ENCODE measurements at places on chromosomes 13 and 19. TPM values are rescaled to one million over a fixed set of nuclear protein-coding genes. Genes with fewer than 3 reads are reported as not detected.
A peak's percentile ranks its signal among the peaks of the same experiment; 100 is the strongest.

DNA sequence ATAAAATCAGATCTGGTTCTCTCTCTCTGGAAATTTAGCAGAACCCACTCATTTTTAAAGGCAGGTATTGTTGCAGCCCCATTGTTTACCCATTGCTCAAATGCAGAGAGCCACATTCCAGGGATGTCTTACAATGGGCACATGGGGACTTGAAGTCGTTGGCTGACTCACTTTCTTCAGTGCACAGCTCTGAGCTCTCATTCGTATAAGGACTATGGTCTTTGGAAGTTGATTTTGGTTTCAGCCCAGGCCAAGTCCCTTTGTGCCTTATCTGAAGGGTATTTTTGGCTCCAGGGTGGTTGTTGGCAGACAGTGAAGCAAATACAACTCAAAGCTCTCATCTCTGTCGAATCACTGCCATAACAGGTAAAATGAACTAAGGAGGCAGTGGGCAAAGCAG is 47.3 kb upstream of the CLDN10 start:
- DNase-seq = no peak

DNA sequence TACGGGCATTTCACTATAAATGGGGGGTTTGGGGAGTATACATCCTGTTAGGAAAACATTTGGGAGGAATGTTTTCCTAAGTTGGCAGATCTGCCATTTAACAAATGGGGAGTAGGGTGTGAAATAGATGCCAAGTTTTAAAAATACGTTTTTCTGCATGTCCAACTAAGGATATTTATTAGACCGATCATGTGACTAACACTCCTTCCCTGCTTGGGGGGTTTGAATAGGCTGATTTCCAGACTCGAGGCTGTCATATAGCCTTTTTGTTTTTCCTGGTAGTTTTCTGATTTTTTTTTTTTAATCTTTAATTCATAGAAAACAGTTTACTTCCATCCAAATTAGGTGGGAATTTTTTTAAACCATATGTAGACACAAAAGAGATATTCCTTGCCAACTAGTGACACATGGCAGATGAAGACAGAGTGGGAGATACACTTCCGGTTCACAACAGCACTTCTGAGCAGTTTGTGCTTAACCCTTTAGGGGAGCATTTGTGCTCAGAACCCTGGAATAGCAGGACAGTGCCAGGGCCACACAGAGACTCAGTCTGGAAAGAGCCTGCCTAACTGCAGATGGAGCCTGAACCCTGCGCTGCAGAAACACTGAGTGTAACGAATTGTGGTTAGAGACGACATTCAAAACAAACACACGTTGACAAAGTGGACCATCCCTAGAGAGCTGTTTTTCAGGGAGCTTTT is 5.6 kb upstream of the GATAD2A start:
- no peak for DNase-seq

DNA sequence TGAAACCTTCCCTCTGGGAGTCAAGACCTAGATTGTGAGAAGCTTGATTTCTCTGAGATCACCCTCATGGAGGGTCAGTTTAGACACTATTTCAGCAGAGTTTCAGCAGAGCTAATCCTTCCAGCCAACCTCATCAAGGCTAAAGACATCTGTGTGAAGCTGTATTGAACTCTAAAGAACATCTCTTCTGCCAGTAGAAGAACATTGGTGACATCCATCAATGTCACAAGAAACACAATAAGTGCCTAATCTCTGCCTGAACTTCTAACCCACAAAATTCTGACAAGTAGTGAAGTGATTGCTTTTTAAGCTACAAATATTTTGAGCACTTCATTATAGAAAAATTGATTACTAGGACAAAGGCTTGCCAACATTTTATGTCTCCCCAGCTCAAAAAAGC is 475.8 kb upstream of the PCDH20 start:
- DNase-seq = no peak

DNA sequence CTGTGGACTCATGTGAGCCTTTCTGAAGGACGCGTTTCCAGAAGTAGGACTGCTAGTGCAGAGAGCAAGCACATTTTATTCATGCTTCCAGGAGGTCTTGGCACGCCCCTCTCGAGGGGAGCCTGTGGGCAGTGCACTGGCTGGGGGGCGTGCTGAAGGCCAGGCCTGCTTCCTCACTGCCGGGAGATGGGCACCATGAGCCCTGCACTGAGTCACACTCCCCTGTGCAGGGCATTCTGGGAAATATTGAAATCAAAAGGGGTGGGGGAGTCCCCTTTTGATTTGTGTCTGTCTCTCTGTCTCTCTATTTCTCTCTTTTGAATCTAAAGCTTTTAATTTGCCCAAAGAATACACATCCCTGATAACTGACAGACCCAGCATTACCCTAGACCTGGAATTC is 34.0 kb downstream of the DPF1 start:
- no peak for DNase-seq

DNA sequence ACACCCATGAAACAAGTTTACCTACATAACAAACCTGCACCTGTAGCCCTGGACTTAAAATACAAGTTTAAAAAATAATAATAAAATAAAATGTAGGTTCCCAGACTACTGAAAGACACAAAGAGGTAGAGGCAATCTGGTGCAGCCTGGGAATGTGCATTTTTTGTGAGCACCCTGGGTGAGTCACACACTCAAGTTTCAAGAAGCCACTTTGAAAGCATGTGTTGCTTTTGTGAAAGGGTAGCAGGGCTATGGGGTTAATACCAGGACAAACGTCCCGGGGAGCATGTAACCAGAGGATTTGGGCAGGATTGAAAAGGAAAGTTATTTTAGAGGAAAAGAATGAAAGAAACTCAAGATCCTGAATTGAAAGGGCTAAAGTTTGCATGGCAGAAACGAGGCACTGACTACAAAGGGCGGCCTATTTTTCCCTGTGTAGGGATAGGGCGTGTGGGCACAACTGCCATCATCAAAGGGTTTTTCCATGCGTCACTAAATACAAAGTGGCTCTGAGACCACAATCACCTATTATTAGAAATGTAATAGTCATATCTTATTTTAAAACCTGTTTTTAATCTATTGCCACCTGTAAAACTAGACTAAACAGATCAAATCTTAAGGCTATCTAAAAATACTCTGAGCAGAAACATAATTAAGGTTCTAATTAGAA is 314.9 kb downstream of the COG6 start:
- no peak for DNase-seq

DNA sequence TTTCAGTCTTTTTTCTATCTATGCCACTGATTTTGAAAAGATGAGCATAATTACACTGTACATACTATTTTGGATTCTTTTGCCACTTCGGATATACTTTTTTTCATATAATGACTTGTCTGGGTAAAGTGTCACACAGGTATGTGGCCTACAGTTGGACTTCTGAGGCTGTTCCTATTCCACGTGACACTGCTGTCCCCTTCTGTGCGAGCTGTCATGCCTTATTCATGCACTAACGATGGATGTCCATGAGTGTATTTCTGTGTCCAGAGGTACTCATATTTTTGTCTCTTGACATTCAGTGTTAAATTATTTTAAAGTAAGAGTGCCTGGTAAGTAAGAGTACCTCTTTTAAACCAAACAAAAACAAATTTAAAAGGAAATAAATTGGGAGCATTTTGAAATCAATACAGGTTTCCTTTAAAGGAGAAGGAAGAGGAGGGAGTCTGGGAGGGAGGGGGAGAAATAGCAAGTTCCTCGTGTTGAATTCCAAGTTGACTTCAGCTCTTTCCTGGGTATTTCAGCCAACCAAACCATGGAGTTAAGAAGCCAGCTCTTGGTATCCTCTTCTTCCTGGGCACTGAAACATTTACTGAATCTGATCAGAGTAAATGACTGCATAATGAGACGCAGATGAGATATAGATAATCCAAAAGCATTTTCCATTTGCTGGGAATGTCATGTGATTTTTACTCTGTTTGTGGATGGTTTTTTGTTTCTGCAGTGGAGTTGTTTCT is 61.3 kb downstream of the TNFRSF19 start:
- no peak for DNase-seq

DNA sequence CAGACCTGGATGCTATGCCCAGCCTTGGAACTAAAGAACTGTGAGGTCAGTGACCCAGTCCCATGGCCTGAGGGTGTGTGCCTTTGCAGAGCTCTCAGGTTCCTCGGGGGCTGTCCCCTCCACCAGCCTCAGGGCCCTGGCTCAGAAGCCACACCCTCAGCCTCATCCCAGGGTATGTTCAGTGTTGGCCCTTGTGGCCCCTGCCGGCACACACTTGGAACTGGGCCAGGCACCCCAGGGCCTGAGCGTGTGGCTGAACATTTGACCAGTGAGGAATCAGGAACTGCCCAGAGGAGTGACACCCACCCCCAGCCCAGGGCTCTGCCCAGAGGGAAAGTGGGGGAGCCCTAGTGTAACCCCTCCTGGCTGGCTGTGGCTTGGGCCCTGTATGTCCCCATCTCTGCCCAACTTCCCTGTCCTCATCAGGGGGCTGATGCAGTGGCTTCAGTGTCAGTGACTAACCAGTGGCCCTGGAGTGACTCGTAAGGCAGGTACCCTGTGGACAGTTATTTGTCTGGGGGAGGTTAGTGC is 10.0 kb downstream of the NKPD1 start:
- no peak for DNase-seq

GRCh38 chr19:39179754-39180153 is 17.0 kb upstream of the NCCRP1 start:
- no peak for DNase-seq

DNA sequence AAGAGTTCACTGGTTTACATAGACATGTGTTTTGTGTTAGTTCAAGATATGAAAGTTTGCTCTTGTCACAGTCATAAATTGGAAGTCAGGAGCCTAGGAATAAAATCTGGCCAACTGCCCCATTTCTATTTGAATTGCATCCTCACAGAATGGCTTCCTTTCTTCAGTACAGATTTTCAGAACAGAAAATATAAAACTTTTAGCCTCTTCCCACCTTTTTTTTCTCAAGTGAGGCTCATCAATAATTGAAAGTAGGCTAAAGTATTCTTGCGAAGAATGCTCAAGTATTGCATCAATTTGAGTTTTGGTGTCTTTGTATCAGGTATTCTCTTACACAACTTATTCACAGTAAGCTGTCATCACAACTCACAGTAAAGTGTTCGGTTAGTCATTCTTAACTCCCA is 802.7 kb downstream of the PCDH9 start:
- peak; percentile 46 for DNase-seq

GRCh38 chr13:43156916-43157315 is 133.5 kb downstream of the DNAJC15 start:
- DNase-seq = no peak

DNA sequence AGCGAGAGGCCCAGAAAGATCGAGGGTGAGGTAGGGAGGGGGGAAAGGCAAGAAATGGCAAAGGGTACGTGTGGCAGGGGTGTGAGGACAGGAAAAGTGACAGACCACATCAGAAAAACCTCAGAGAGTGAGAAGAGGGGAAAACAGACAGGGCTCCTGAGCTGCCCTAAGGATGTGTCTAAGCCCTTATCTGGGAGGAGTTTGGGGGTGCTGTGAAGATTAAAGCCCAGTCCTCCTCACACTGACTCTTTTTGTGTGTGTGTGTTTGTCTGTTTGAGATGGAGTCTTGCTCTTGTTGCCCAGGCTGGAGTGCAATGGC is 703 bp upstream of the PTH2 start:
- no peak for DNase-seq

DNA sequence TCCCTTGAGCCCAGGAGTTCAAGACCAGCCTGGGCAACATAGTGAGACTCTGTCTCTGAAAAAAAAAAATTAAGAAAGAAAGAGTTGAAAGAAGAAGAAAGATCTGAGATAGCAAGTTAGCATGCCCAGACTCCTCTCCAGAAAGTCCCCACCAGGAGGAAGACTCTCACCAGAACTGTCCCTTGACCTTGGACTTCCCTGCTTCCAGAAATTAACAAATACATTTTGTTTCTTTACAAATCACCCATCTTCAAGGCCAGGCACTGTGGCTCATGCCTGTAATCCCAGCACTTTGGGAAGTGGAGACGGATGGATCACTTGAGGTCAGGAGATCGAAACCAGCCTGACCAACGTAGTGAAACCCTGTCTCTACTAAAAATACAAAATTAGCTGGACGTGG is 44.3 kb upstream of the KLF2 start:
- DNase-seq = no peak

GRCh38 chr13:98582947-98583346 is 6.0 kb upstream of the STK24 start:
- no peak for DNase-seq

DNA sequence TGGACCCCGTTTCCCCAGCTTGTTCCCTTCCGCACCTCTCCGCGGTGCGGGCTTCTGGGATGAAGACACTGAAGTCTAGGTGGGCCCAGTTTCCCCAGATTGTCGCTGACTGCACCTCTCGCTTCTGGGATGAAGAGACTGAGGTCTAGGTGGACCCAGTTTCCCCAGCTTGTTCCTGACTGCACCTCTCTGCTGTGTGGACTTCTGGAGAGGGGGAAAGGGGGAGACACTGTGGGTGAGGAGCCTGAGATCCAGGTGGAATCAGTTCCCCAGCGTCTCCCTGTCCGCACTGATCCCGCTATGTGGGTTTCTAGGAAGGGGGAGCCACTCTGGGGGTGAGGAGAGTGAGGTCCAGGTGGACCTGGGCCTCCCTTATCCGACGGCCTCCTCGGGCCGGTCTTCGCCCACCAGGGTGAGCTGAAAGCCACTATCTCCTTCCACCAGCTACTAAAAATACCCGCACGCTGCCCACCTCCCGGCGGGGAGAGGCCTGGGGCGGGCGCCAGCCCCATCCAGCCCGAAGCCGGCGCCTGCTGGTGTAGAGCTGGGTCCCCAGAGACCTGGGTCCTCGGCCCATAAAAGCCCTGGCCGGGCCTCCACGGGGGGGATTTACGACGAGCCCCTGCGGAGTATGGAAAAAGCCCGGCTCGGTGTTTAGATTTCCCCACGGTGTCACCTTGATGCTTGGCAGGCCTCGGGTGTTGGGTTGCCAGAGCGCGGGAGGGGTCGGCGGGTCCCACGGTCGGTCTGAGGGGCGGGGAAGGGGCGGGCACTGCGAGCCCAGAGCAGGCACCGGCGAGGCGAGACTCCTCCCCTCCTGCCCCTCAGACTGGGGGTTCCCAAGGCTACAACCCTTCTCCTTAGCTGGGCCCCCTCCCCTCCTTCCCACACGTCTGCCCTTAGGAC is 10.6 kb downstream of the FUT6 start:
- peak; percentile 21 for DNase-seq

- DNase-seq = no peak
Measured at GRCh38 chr13:74560325-74560724, 426.1 kb upstream of the KLF12 start.

- DNase-seq = no peak
Measured at GRCh38 chr19:611481-611868, 21.8 kb downstream of the HCN2 start.

- no peak for DNase-seq
Measured at GRCh38 chr19:19966862-19967261, 66.1 kb downstream of the ZNF93 start.

GRCh38 chr13:74573654-74574053 is 439.4 kb upstream of the KLF12 start:
- DNase-seq = no peak

GRCh38 chr13:19345158-19345557 is 163.5 kb upstream of the TUBA3C start:
- DNase-seq = no peak

NEK5 gene
- 0.63 TPM for polyA plus RNA-seq

NALCN gene
- polyA plus RNA-seq = 0.26 TPM

CFD gene
- not detected for polyA plus RNA-seq

ZNF235 gene
- polyA plus RNA-seq = 6.5 TPM

YJEFN3 gene
- polyA plus RNA-seq = not detected

CEACAM20 gene
- polyA plus RNA-seq = not detected

EPSTI1 gene
- polyA plus RNA-seq = not detected

Measured in muscle of arm (tissue), 14 donors.